Skin of body (tissue), 3 donors: ENCODE measurements at places on chromosomes 2 and 18.

DNA sequence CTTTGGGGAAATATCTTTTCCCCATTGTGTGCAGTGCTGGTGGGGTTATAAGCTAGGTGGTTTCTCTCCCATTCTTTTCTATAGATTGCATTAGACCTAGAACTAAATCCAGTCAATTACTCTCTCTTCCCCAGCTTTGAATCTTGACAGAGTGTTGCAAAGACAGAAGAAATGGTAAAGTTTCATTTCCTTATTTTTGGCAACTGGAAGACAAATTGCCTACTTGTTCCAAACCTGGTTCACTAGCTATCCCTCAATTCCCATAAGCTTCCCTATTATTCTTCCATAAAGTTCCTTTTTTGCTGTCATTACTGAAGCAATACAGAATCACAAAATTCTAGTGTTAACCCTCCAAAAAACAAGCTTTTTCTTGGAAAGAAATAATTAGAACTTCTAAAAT lies 94.0 kb upstream of the ITGA4 start:
- DNase-seq = no peak

DNA sequence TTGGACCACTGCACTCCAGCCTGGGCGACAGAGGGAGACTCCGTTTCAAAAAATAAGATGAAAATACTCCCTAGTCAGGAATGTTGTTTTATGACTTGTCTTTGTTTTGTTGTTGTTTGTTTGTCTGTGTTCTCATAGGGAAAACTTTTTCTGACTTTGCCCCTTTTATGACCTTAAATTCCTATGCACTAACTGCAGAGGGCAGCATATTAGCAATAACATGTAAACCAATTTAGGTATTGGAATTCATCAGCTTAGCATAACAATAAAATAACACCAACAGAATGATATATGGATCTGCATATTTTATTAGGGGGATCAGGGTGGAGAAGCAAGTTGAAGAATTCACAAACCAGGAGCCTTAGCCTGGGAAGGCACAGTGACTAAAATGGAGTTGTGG lies 631.5 kb downstream of the SUCLG1 start:
- DNase-seq = no peak

GRCh38 chr18:67973916-67974315 lies 457.4 kb upstream of the DSEL start:
- DNase-seq = no peak

- DNase-seq = no peak
Observed at GRCh38 chr2:157254041-157254440, 3.5 kb upstream of the GALNT5 start.

DNA sequence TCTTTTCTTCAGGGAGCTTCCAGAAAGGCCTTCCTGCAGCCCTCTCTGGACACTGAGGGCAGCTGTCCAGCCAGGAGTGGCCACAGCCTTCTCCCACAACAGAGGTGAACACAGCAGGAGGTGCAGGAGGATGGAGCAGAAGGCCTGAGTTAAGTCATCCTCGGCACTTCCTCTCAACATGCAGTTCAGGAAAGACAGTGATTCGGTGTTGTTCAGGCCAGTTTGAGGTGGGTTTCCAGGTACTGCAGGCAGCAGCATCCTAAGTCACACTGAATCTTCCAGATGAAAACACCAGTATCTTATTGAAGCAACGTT lies 225.3 kb upstream of the PXDN start:
- DNase-seq = no peak

GRCh38 chr2:99851089-99851488 lies 291.3 kb downstream of the AFF3 start:
- no peak for DNase-seq

- DNase-seq = no peak
Observed at GRCh38 chr2:230825354-230825753, 39.4 kb upstream of the ITM2C start.

- no peak for DNase-seq
Observed at GRCh38 chr2:202690321-202690900, 55.6 kb downstream of the FAM117B start.
